Neural crest cell (in vitro differentiated cells): ENCODE measurements at places on chromosomes 2 and 18. TPM values are rescaled to one million over a fixed set of nuclear protein-coding genes. Genes with fewer than 3 reads are reported as not detected.

- DNase-seq = no peak
Observed at GRCh38 chr2:26409785-26410184, 8.1 kb downstream of the DRC1 start.

DNA sequence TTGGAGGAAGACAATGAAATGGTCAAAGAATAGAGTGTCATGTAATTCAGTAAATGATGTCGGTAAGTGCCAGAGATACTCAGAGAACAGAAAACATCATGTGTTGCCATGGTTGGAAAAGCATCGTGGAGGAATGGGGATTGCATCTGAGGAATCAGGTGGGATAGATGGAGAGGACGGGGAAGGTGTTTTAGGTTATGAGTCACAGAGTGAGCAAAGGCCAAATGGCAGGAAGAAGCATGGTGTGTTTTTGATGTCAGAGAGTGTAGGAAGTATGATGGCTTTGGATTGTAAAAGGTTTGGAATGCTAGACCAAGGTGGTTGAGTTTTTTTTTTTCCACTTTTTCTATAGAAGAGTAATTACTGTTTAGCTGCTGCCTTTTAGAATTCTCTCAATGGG lies 27.5 kb upstream of the CD28 start:
- no peak for DNase-seq

- no peak for DNase-seq
Observed at GRCh38 chr2:241869087-241869961, at the start of gene RTP5. TSS of gene RTP5 (plus strand) at chr2:241869729. CDS start at chr2:241869757, 28 bp downstream.

GRCh38 chr2:189298481-189298880 lies 118.9 kb upstream of the COL5A2 start:
- no peak for DNase-seq

DNA sequence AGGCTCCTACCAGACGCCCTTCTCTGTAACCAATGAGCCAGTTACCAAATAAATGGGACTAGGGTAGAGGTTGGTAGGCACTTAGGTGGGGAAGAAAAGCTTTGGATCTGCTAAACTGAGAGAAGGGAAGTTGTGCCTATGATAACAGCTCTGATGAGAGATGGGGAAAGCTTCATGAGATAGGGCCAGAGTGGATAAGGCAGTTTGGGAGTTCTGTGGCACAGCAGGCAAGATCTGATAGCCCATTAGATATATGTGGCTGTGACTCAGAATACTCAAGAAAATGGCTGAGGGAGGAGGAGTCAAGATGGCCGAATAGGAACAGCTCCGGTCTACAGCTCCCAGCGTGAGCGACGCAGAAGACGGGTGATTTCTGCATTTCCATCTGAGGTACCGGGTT lies 99.8 kb downstream of the PDE11A start:
- DNase-seq = no peak

- DNase-seq = no peak
Observed at GRCh38 chr18:34633368-34633767, 76.7 kb upstream of the DTNA start.

GRCh38 chr2:191981706-191982105 lies 134.8 kb upstream of the CAVIN2 start:
- no peak for DNase-seq

- DNase-seq = no peak
Observed at GRCh38 chr2:218063486-218063885, 5.6 kb upstream of the RUFY4 start.

GRCh38 chr2:236745420-236746210 lies 176.0 kb downstream of the ACKR3 start:
- no peak for DNase-seq

- no peak for DNase-seq
Observed at GRCh38 chr18:58135183-58135641, 91.2 kb downstream of the NEDD4L start.

DNA sequence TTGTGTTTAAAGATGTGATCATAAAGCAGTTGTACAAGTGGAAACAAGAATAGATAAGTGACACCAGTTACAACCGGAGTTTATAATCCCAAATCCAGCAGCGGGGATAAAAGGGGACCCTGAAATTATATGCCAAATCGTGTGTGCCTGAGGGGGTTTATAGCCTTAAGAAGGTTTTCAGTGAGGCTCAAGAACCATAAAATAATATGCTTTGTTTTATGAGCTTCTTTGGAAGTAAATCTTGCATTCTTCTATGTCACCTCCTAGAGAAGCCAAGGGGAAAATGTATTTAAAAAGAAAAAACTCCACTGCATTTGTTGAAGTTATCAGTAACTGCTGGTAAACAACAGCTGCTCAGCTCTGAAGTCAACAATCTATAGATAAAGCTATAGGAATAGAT lies 25.8 kb upstream of the MAP3K20 start:
- DNase-seq = no peak

DNA sequence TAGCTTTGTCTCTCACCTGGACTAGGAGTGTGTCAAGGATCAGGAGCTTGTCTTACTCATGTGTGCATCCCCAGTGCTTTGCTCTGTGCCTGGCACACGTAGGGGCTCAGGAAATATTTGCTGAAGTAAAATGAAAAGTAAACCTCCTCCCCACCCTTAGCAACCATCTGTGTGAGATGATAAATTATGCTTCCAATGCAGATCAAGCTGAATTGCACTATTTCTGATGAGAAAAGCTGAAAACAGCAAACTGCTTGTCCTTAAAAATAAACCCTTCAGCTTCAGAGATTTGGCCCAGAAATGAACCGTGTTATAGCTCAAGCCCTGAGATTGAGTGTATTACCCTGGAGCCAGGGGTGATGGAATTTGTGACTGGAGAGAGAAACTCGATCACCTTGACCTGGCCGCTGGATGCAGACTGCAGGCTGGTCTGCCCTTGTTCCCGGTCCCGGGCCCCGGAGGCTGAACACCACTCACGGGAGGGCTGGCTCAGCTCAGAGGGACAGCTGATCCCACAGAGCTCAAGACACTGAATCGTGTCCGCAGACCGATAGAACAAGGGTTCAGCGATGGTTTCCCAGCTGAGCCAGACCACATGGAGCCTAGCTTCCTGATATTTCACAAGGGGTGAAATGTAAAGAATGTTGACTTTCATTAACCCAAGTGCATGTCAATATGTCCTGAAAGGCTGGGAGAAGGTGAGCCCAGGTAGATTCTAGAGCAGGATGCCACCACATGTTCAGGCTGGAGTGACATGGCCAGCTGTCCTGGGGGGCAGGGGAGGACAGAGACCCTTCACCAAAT lies 50.5 kb downstream of the DDX1 start:
- no peak for DNase-seq

DNA sequence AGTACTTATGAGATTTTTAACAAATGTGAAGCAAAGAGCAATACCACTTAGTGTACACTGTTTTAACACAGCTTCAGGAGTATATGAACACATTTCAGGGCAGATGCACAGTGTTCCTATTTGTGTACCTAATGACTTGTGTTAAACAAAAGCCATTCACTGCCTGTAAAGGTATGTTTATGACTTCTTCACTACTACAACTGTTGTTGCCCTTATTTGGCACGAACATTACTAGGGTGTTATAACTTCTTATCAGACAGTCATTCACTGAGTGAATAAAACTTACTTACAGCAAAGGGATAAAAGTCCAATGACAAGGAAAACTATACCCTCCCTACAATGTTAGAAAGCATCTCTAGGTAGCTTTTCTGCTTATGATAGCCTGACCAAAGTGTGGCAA lies 85.4 kb upstream of the CAVIN2 start:
- no peak for DNase-seq

DNA sequence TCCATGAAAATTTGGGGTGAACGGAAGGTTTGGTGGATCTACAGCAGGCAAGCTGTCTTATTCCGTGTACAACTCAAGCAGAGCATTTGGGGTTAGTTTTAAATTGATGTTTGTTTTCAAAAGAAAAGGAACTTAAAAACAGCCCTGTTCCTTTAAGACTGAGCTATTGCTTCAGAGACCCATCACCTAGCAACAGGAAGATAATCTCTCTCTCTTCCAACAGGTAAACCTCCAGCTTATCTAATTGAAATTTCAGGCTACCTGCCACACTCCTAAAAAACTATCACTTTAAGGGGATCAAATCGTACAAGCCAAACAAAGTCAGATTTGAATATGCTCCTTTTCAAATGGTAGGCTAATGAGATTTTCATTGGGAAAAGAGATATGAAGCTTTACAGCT lies 101.8 kb downstream of the RNF152 start:
- no peak for DNase-seq

DNA sequence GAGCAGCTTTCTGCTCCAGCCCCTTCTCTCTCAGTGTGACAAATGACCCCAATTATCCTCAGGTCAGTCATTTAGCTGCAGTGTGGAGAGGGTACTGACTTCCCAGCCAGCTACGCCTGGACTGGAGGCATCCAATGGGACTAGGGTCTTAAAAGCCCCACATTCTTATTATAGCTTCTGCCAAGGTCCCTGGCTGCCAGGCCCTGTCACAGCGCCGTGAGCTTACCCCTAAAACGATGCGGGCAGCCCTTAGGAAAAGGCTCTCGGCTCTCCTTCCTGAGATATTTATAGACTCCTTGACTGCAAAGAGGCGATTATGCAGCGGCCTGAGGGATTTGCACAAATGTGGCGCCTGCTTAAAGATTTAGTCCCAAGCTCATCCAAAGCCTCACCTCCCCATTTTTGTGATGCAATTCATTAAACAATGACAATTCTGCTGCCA lies 69.2 kb upstream of the EDAR start:
- no peak for DNase-seq

DNA sequence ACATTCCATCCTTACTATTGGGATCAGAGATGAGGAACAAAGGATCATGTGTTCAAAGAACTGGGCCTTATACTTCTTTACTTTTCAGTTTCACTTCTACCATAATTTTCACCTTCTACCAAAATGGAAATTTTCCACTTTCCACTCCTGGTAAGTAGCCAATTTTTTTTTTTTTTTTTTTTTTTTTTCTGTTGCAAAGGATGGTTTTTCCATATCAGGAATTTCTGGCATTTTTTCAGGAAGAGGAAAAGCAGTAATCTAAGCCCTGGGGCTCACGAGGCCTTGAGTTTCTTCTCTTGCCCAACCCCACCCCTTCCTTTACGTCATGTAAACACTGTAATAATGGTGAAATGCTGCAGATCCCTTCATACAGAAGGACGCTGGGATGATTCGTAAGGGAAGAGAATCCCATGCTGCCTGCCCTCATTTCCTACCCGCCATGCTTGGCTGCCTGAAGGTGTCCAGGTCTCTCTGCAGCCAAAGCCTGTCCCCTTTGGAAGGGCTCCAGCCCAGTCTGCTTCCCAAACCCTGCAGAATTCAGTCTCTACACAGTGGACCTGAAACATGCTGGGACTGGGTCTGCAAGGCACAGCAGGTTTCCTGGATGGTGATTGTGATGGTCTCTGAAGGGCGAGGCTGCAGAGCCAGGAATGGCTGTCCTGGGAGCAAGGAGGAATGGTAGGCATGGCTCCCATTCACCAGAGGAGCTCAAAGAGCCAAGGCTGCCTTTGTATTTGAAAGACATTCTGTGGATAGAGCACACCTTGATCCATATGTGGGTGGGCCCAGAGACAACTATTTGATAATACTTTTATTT lies 57.0 kb downstream of the EFR3B start:
- DNase-seq = no peak

DNA sequence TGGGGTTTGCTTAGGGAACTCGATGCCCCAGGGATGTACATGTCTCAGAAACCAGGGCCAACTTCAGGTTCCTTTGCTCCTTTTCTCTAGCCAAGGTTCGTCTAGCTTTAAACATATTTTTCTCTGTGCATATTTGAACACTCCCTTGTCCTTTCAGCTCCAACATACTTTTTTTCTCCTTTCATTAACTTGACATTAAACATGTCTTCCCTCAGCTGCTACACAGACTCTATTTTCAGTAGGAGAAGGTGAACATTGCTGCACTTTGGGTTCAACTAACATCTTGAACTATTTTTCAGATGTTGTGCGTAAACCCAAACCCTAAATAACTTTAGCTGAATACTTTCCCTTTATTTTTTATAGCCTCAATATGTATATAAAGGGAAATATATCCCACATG lies 212.9 kb downstream of the MTX2 start:
- DNase-seq = no peak

TEX44 gene
- not detected in 2 replicates for total RNA-seq

FAM136A gene
- total RNA-seq = 76.9 and 79.1 TPM in 2 replicates

LHCGR gene
- total RNA-seq = 0.12 TPM in 1 of 2 replicates, not detected in the other

REG3A gene
- total RNA-seq = not detected in 2 replicates

IL36A gene
- not detected in 2 replicates for total RNA-seq

ACKR3 gene
- 24.5 and 26.2 TPM in 2 replicates for total RNA-seq

NGEF gene
- total RNA-seq = 0.96 and 1.5 TPM in 2 replicates

DCDC2C gene
- not detected in 2 replicates for total RNA-seq

REV1 gene
- total RNA-seq = 48.6 and 49.9 TPM in 2 replicates

SLC9A4 gene
- not detected in 2 replicates for total RNA-seq

CHRNA1 gene
- 0.14 TPM in 1 of 2 replicates, not detected in the other for total RNA-seq

ABCG5 gene
- not detected in 2 replicates for total RNA-seq

STAT4 gene
- total RNA-seq = 1.0 and 1.4 TPM in 2 replicates

IL36RN gene
- total RNA-seq = not detected in 2 replicates

EVX2 gene
- total RNA-seq = 0.43 and 0.44 TPM in 2 replicates

NDC80 gene
- total RNA-seq = 49.5 and 52.1 TPM in 2 replicates

SNTG2 gene
- total RNA-seq = 0.36 and 0.47 TPM in 2 replicates

PROM2 gene
- 1.8 and 2.7 TPM in 2 replicates for total RNA-seq

FABP1 gene
- total RNA-seq = not detected in 2 replicates

MALT1 gene
- total RNA-seq = 17.4 and 17.6 TPM in 2 replicates

CARF gene
- total RNA-seq = 6.8 and 7.8 TPM in 2 replicates
